ENCODE measurements at places on chromosomes 7 and 10.

DNA sequence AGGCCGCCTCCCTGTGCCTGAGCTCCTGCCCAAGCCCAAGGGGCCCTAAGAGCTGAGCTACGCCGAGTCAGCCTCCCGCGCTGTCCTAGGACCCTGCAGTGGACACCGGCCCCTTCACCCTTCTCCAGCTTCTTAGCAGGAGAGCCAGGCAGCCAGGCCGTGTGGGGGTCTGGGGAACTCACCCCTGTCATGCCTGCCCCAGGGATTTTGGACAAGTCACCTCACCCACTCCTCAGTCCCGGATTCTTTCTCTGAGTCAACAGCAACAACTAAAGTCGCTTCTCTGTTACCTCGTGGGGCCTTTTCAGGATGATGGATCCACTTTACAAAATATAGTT is 79.3 kb downstream of the MKI67 start:
- no peak for DNase-seq

DNA sequence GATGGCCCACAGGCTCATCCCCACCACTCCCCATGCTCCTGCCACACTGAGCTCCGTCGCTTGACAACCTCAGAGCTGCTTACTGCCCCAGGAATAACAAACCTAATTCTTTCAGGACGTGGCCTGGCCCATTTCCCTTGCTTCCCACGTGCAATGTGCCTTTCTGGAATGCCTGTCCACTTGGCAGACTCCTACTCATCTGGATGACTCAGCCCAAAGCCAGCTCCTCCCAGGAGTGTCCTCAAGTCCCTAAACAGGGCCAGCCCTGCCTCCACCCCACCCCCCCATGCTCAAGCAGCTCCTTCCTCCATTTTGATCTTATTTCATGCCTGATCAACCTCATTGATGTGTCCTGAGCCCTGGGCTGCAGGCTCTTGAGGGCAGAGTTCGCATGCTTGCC is 164.9 kb upstream of the RNF32 start:
- DNase-seq: peak; percentile 55

DNA sequence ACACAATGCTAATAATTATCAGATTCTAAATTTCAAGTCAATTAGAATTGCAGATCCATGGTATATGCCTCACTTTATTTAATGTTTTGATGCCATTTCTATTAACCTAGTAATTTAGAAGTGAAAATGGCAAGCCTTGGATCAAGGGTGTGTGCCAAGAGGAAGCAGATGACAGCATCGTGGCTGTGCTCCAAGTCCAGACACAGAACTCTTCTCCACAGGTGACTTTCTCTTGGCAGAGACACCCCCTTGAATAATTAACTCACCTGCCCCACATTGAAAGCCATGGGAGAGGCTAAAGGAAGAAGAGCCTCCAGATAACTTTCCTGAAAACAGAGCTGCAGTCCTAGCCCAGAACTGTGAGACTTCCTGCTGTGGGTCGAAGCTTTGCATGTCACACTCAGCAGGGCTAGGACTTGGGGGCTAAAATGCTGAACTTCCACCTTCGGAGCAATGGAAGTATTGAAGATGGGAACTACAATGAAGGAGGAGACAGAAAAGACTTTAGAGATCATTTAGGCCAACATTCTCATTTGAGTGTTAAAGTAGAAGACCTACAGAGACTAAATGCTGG is 996 bp upstream of the C10orf90 start:
- no peak for DNase-seq

- no peak for DNase-seq
Observed at GRCh38 chr10:66752714-66753113, 173.1 kb upstream of the LRRTM3 start.

DNA sequence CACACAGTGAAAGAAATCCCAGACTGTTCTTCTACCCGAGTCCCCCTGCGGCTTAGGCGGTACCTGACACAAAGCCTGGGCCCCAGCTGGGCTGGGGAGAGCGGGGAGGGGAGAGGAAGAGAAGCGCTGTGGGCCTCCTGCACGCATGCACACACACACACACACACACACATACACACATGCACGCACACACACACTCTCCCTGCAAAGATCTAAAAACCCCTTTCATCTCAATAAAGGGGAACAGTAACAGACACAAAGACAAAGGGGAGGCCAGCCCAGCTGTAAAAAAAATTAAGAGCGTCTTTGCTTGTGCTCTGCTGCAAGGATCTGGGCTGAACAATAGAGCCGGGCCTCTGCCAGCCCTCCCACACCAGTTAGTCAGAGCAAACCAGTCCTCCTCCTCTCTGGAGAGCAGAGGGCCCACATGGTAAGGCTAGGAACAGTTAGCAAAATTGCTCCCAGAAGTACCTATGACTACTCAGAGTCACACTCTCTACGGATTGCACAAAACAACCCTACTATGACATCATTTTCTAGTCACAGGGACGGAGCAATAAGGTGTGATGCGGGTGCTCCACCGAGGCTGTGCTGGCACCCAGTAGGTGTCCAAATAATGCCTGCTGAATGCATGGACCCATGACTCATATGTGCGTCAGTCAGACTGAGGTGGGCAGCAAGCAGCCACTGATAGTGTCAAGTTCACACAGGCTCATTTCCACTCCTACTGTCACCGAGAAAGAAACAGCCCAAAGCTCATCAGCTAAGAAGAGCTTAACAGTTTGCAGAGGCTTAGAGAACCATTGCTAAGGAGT is 9.2 kb downstream of the ITPRIP start:
- DNase-seq: peak; percentile 87

DNA sequence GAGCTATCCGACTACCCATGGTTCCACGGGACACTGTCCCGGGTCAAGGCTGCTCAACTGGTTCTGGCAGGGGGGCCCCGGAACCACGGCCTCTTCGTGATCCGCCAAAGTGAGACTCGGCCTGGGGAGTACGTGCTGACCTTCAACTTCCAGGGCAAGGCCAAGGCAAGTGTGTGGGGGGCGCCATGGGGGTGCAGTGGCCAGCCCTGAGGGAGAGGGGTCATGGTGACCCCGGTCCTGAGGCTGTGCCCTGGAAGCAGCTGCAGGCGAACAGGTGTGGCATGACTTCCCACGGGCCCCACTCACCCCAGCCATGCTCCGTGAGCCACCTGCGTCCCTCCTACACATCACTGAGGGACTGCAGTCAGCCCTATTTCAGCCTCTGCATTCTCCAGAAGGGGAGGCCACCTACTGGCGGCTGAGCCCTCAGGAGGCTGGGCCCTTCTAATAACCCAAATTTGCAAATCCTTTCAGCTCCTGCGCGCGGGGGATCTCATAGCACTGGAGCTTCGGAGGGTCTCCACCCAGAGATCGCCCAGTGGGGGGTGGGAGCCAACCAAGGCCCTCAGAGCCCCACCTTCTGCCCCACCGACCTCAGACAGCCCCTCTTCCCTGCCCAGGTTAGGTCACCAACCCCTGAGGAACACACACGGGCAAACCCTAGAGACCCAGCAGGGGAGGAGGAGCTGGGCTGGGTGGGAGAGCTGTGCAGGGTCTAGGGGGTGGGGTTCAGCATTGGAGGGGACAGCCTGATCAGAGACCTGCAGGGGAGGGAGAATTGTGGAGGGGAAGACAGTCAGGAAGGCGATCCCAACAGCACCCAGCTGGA is 30.8 kb downstream of the SH2B2 start:
- DNase-seq: no peak

GRCh38 chr10:71920540-71921323 is 43.5 kb upstream of the CHST3 start:
- no peak for DNase-seq

GRCh38 chr10:118687472-118687871 is 67.3 kb downstream of the CACUL1 start:
- no peak for DNase-seq

DNA sequence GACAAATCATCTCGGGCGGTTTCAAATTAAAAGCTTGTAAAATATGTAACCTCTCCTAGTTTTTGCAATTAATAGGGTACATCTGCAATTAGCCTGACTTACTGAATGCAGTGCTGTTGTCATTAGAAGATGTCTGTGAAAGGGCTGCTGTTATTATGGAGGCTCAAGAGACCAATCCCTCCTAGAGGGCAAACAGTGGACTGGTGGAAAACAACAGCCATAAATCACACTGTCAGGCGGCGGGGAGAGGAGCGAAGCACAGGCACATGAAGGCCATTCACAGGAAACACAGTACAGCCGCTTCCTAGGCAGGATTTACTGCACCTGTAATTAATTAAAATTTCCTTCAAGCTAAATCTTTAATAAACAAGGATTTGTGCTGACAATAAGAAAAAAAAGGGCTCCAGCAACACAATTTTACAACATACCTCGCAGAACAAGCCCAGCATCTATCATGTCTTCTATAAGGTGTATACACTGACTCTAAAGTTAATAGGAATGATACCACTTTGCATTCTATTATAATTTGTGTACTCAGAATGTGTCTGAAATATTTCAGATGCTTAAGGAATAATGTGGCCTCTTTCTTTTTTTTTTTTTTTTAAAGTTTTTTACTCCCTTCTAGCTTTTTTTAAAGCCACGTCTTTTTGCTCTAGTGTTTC is 50.7 kb downstream of the ERCC6 start:
- DNase-seq: no peak

GRCh38 chr10:100773646-100774045 is 28.3 kb downstream of the PAX2 start:
- no peak for DNase-seq

GRCh38 chr10:133186416-133187090 is 26.5 kb downstream of the KNDC1 start:
- no peak for DNase-seq

GRCh38 chr10:115092555-115093285 is 445 bp upstream of the ATRNL1 start:
- DNase-seq: no peak

GRCh38 chr10:71561003-71561574 is 158.5 kb downstream of the C10orf105 start:
- no peak for DNase-seq

DNA sequence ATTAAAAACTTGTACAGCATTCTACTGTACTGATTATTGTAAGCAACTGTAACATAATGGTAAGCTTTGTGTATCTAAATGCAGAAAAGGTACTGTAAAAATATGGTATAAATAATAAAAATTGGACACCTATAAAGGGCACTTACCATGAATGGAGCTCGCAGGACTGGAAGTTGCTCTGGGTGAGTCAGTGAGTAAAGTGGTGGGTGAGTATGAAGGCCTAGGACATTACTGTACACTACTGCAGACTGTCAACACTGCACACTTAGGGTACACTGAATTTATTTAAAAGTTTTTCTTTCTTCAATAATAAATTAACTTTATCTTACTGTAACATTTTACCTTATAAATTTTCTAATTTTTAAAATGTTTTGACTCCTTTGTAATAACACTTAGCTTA is 118.6 kb upstream of the ASAH2 start:
- DNase-seq: no peak

DNA sequence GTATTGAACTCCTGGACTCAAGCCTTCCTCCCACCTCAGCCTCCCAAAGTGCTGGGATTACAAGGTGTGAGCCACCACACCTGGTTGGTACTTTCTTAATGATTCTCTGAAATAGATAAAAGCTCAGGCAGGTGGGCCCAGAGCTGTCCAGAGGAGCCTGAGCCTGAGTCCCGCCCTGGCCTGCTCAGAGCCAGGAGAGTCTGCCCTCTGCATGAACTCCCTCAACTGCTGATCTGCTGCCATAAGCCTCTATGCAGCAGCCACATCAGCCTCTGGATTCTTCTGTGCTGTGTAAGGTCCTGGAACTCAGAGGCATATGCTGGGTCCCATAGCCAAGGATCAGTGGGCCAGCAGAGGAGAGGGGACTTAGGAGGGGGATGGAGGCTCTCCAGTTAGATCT is 23.1 kb upstream of the DDIT4 start:
- no peak for DNase-seq

- DNase-seq: no peak
Observed at GRCh38 chr10:120609006-120609405, 152.0 kb downstream of the PLPP4 start.

- DNase-seq: no peak
Observed at GRCh38 chr10:27715505-27715904, 30.1 kb downstream of the MKX start.

DNA sequence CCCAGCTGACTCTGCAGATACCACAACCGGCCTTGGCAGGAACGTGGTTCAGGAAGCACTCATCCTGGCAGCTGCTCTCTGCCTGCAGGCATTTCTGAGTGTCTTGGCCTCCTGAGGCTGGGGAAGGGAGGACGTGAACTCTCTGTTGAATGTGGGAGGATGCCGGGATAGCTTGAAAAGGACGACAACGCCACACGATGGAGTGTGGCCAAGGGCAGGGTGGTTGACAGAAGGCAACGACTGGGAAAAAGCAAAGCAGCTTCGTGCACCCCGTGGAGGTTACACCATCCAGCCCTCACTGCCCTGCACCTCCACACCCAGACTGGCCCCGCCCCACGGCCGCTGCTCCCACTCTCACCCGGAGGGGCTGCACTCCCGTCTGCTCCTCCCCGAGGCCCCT is 466.1 kb upstream of the FOXK1 start:
- DNase-seq: peak; percentile 16

- DNase-seq: peak; percentile 26
Observed at GRCh38 chr7:139362302-139362701, 2.6 kb downstream of the LUC7L2 start.

DNA sequence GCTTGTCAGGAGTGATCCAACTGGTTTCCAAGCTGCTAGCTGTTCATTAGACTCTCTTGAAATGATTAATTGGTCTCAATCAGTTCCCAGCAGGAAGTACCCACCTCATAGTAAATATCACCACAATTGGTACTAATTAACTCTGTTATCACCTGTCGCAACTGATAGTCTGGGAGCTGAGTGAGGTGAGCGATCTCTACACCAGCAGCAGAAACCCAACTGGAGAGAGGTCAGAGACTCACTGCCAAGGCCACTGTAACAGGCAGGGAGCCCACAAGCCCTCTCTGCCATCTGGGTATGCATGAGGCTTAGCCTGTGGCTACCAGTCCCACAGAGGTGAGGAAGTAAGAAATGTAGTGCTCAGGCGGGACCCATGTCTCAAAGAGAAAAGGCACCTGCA is 245.5 kb downstream of the DYNC1I1 start:
- DNase-seq: no peak

GRCh38 chr10:104077247-104077646 is 8.4 kb downstream of the COL17A1 start:
- no peak for DNase-seq

DNA sequence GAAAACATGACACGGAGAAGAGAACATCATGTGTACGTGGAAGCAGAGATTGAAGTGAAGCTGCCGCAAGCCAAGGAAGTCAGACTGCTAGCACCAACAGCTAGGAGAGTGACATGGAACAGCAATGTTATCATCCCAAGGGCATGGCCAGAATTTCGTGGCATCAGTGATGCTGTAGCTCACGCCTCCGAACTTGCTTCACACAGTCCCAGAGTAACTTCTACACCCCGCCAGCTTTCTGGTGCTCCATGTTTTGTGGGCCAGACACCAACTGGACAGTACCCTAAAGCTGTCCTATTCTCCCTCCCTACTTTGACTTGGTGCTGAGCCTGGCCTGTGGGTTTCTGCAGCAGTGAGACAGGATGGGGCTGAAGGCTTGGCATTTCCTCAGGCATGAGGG is 33.0 kb upstream of the EMX2 start:
- no peak for DNase-seq

DNA sequence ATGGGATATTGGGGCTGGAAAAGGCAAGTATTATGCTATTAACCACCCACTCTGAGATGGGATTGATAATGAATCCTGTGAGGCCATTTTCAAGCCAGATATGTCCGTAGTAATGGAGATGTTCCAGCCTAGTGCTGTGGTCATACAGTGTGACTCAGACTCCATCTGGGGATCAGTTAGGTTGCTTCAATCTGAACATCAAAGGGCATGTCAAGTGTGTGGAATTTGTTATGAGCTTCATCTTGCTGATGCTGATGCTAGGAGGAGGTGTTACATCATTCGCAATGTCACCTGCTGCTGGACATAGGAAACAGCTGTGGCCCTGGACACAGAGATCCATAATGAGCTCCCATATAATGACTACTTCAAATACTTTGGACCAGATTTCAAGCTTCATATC is 144.7 kb downstream of the PLCE1 start:
- no peak for DNase-seq
